ENCODE measurements at places on chromosomes 3 and 15.

DNA sequence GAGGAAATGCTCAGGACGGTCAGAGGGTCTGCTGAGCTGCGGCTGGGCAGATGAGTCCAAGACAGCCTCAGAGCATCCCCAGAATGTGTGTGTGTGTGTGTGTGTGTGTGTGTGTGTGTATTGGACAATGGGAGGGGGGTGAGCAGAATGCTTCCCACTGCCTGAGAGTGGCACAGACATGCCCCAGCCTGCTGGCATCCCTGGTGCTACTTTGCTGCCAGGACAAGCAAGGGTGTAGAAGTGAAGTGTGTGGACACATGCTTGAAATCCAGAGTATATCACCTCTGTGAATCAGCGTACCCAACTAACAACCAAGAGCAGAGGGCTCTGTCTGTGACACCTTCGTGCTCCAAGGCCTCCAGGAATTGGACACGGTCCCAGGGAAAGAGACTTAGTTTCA is 76.3 kb downstream of the SLC9A9 start:
- no peak for DNase-seq

GRCh38 chr3:30309961-30310954 is 296.1 kb upstream of the TGFBR2 start:
- no peak for DNase-seq

- no peak for DNase-seq
Measured at GRCh38 chr3:83063446-83063845, 1302.0 kb upstream of the GBE1 start.

DNA sequence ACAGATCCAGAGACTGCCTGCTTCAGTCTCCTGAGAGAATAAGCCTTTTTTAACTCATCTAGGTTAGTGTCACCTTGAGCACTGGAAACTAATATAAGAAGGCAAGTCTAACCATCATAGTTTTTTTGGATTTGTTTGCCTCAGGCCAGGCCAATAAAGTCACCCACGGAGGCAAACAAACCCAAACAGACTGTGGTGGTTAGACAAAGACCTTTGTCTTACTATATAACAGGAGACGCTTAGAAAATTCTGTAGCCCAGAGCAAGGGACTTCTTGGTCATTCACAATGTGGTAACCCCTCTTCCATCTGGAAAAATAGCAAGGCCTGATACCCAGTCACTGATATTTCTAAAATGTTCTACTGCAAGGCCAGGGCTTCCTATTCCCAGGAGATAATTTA is 45.3 kb upstream of the PPP2R3A start:
- DNase-seq, result no peak

- no peak for DNase-seq
Measured at GRCh38 chr15:40984964-40985363, 31.7 kb downstream of the CHAC1 start.

DNA sequence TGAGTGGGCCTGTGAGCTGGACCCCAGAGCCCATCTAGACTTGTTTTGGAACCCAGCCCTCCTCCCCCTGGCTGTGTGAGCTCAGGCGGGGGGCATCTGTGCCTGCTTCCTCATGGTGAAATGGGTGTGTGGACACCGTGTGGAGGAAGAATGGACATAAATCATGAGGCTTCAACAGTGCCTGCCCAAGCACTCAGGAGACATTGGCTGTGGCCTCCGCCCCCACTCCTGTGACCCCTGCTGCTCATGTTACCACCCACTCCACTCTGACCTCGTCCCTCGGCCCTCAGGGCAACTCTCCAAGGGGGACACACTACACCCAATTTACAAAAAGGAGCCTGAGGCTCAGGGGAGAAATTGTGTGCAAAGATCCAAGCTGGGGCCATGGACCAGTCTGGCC is 16.6 kb downstream of the TPRA1 start:
- no peak for DNase-seq

GRCh38 chr3:32089476-32089875 is 16.9 kb upstream of the GPD1L start:
- no peak for DNase-seq

GRCh38 chr3:8325306-8325705 is 176.3 kb upstream of the LMCD1 start:
- DNase-seq, result no peak

- no peak for DNase-seq
Measured at GRCh38 chr15:91965501-91966193, 112.1 kb downstream of the SLCO3A1 start.

- no peak for DNase-seq
Measured at GRCh38 chr3:70840106-70840870, 527.9 kb upstream of the MDFIC2 start.

- DNase-seq, result no peak
Measured at GRCh38 chr3:73591286-73591800, 33.4 kb downstream of the PDZRN3 start.

- no peak for DNase-seq
Measured at GRCh38 chr15:90367576-90367975, 15.5 kb downstream of the ZNF774 start.

- no peak for DNase-seq
Measured at GRCh38 chr15:99399061-99399460, 147.8 kb downstream of the LRRC28 start.

GRCh38 chr3:124558991-124559845 is 171.0 kb upstream of the UMPS start:
- peak; percentile 51 for DNase-seq

- no peak for DNase-seq
Measured at GRCh38 chr3:127688416-127689265, 15.9 kb downstream of the ABTB1 start.

DNA sequence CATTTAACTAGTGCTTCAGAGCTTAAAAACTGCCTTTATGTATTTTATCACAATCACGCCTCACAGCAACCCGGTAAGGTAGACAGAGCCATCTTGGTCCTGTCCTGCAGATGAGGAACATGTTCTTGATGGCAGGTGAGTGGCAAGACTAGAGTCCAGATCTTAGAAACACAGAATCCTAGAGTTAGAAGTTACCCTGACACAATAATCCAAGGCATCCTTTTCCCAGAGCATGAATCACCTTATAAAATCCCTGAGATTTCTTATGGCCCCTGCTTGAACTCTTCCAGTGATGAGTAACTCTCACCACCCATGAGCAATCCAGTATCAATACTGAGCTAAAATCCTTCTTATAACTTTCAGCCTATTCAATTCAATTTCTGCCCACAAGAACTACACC is 16.9 kb downstream of the POPDC2 start:
- no peak for DNase-seq

DNA sequence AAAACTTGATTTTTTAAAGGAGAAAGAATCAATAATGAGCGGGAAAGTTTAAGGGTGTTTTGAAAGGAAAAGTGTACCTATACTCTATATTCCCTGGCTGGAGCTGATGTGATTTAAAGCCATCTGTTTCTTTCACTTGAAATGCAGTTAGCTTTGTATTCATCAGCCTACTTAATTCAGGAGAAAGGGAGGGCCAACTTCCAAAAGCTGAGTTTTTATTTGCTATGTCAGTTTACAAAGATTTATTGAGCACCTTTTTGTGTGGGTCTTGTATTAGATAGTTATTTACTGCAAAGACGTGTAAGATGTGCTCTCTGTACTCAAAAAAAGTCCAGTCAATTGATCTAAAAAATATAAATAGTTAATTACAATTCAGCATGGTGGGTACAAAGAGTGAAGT is 176.2 kb upstream of the GOLIM4 start:
- DNase-seq, result no peak

GRCh38 chr3:52844290-52844975 is 9.6 kb upstream of the MUSTN1 start:
- no peak for DNase-seq

Data from hypothalamus (tissue), 51 donors.